Stimulated activated CD4-positive, alpha-beta T cell treated with anti-CD3 and anti-CD28 coated beads, Interleukin-2, amount 100 ng/mL, for 24 hours (primary cell): ENCODE measurements at places on chromosomes 6 and 20.
A peak's percentile ranks its signal among the peaks of the same experiment; 100 is the strongest.

- no peak for DNase-seq
These were observed 25.1 kb downstream of the JAG1 start for GRCh38 chr20:10648651-10649050.

- no peak for DNase-seq
These were observed 299.6 kb downstream of the TAF4 start for GRCh38 chr20:61765871-61766654.

DNA sequence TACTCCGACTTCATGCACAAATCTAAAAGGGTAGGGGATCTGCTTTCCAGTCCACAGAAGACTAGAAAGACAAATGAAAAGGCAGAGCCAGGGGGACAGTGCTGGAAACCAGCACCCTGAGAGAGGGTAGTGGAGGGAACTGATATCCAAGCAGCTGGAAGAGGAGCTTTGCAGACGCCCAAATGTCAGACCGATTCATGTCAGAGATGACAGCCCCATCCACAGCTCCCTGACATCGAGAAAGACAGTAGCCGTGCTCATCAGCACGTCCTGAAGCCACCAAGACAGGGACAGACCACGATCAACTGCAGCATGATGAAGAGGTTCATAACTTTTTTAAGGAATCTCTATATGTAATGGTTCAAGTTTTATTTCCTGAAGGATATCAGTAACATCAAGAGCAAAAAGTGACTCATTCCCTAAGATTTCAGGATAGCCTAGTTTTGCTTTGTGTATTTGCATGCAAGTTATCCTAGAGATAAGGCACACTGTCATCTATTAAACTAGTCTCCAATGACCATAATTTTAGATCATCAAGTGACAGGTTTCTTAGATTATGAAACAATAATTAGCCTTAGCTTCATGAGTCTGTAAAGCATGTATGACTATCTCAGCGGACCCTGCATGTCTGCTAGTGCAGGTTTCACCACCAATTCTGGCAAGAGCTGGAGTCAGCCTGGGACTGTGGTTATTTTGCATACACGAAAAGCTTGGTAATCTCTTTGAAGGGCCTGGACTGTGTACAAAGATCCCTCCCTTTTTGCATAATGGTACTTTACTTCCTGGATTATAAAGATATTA, 43.0 kb downstream of the PRDM1 start:
- no peak for DNase-seq

DNA sequence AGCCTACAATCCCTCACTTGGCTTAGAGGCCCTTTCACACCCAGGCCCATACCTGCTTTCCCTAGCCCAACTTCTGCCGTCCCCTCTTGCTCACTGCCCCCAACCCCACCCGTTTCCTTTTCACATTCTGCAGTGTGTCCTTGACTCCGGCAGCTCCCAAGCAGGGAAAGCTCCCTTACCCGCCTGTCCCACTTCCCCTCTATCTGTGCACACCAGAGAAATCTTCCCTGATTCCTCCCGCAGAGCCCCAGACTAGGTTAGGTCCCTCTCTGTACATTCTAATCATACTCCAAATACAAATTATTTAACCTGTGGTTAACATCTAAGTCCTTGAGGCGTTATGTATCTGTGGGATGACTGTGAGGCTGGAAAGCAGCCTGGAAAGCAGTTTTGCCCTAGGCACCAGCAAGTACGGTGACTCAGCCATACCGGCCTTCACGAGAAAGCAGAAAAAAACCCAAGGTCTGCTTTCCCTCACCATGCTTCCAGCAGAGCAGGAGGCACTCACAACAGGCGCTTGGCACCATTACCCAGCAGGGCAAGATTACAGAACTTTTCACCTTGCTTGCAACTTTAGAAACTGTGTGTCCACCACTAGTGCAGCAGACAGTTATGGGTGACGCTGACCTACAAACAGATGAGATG, 22.3 kb downstream of the ELOVL5 start:
- DNase-seq: peak; percentile 23

DNA sequence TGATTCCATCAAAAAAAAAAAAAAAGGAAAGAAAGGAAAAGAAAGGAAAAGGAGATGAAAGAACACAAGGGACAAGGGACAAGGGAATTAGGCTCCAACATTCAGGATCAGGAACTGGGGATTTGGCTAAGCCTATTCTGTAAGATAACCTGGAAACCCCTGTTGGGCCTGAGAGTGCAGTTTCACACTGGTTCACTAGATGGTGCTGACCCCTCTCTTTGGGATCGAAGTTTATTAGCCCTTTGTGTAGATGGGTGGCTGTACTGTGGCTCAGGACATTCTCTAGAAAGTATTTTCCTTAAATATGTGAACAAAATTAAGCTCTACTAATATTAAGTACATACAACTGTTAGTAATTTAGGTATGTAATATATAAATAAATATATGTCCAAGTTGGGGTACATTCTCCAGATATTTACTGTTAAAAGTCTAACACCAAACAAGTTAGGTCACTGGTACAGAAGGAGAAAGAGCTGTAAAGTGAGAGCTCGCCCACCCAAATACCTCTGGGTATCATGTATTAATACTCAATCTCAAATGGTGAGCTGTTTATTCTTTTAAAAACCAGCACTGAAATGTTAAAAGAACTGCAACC, 6.3 kb downstream of the OR2A4 start:
- DNase-seq: peak; percentile 21

DNA sequence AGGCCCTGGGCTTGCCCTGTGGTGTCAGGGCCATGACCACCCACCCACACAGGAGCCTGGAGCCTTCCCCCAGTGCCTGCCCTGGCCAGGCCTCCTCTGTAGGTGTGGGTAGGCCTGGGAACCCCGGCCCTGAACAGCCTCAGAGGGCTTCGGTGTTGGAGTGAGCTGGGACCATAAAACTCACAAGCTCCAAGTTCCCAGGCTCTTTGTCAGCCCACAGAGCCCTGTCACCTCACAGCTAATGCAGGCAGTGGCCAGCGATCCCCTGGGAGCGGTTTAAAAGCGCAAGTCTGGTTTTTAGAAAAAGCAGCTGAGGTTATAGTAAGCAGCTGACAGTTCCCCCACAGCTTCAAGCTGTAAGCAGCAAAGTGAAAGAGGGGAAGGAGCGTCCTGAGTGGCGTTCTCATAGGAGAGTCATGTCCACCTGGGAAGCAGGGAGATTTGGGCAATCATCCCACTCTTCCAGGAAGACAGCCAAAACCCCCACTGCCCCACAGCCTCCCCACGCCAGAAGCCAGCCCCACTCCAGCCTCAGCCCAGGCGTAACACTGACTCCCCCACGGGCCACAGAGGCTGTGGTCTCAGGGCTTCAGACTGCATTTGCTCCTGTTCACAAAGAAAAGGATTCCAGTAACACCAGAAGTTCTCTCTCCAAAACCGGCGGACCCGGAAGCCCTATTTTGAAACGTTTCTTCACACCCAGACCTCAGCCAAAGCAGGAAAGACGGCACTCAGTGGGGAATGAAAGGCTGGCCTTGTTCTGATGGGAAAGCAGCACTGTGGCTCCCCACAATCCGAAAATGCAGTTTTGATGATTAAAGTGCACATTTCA, 34.3 kb upstream of the FOXC1 start:
- no peak for DNase-seq

GRCh38 chr6:158667360-158667981, 17.6 kb downstream of the SYTL3 start:
- DNase-seq: no peak

- no peak for DNase-seq
These were observed 166.4 kb upstream of the ZNF217 start for GRCh38 chr20:53760025-53760441.

GRCh38 chr6:32983964-32984621, 15.7 kb downstream of the BRD2 start:
- no peak for DNase-seq
